Tibial artery (tissue), 4 donors: ENCODE measurements at places on chromosomes 2 and 18.

GRCh38 chr18:31401156-31402025, 24.8 kb downstream of the DSG4 start:
- no peak for DNase-seq

DNA sequence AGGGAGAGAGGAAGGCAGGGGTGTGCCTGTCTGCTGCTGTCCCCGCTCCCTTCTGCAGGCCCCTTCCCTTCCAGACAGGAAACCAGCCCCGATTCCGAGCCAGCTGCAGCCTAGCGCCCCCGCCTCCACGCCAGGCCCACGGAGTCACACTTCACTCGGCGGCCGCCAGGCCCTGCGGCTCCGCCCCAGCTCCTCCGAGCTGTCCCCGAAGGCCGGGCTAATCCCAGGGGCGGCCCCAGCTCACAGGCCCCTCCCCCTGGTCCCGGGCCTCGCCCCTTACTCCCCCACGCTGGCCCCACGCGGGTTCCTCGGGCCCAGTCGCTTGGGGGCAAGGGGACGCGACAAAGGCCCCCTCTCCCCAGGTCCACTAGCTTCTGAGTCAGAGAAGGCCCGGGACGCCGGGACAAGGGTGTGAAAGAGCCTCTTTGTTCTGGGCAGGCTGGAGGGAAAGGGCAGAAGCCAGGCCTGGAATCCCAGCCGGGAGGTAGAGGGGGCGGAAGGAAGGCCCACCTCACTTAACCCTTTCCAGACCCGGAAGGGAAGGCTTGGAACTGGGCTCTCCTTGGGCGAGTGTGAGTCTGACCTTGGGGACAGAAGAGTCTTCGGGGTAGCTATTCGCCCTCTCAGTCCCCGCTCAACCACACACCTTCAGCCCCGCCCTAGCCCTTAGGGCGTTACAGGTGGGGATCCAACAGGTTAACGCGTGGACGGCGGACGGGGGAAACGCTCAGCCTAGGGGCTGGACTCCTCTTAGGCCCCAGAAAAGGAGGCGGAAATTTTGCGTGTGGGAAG, 1.2 kb downstream of the RTKN start:
- peak; percentile 92 for DNase-seq

- no peak for DNase-seq
These were observed 89.9 kb upstream of the HPCAL1 start for GRCh38 chr2:10212827-10213226.

- DNase-seq: no peak
These were observed 240.4 kb downstream of the PLCL1 start for GRCh38 chr2:198044777-198045176.

GRCh38 chr2:98489486-98489885, 44.8 kb downstream of the INPP4A start:
- DNase-seq: no peak

- no peak for DNase-seq
These were observed 152.5 kb upstream of the AQP4 start for GRCh38 chr18:27017901-27018500.

- no peak for DNase-seq
These were observed at the start of gene NEURL3 for GRCh38 chr2:96505231-96505889. TSS of gene NEURL3 (minus strand) at chr2:96505357. CDS start at chr2:96505286, 71 bp downstream.

DNA sequence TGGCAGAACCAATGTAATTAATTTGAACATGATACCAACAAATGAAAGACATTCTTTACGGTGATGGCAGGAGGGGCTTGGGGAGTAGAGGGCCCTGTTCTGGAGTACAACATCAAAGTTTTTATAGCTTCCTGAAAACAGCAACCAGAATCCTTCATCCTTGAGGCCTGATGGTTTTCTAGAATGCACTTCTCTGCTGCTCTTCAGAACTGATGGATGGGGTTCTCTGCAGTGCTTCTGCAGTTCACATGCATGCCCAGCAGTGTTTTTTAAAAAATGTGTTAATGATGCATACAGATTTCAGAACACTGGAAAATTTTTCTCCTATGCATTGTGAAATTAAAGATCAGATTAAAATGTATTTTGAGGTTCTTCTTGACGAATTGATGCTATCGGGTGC, 2.5 kb downstream of the LTBP1 start:
- DNase-seq: no peak
